ENCODE measurements at places on chromosomes 6 and 20.

DNA sequence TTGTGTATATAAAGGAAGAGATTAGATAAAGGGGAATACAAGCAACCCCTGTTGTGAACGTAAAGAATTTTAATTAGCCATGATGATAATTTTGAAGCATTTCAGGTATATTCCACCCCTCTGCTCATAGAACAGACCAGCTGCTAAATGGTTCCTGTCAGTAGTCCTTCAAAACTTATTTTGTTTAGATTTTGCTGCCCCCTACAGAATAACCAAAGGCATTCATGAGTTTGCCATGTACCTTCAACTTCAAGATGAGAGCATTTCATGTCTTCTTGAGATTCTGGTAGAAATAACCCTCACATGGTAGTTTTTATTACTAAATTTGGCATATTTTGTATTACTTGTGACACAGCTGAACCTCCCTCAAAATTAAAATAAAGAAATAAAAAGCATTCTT lies 1586.7 kb downstream of the HACE1 start:
- peak; percentile 35 for DNase-seq

- DNase-seq: no peak
These were observed 72.8 kb upstream of the CNR1 start for GRCh38 chr6:88238901-88239300.

- no peak for DNase-seq
These were observed 6.1 kb downstream of the COL21A1 start for GRCh38 chr6:56241124-56241802.

GRCh38 chr20:35134880-35135279 lies 12.3 kb downstream of the EDEM2 start:
- DNase-seq: no peak

DNA sequence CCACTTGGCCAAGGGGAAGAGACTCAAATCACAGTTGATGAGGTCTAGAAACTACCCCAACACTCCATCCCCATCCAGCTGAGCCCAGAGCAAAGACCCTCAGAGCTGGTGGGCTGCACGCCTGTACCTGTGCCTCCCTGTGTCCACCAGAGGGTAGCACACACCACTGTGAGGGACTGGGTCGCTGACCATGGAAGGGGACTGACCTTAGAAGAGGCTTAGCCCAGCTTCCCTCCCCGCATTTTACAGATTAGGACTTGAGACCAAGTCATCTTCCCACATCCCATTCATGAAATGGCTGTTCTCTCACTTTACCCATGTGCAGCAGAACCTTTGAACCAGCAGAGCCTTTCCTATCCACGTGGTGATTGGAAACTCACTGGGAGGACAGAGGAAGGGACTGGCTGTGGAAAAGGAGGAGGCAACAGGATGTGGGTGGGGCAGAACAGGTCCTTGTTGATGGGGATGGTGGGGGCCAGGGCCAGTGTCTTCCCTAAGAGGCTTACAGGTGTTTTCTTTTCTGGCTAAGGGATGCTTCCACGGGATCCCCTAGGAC lies 44.3 kb downstream of the CPXM1 start:
- DNase-seq: no peak

- no peak for DNase-seq
These were observed 10.7 kb upstream of the SLCO4A1 start for GRCh38 chr20:62631336-62632308.

GRCh38 chr6:64803470-64804166 lies 903.4 kb downstream of the EYS start:
- no peak for DNase-seq

DNA sequence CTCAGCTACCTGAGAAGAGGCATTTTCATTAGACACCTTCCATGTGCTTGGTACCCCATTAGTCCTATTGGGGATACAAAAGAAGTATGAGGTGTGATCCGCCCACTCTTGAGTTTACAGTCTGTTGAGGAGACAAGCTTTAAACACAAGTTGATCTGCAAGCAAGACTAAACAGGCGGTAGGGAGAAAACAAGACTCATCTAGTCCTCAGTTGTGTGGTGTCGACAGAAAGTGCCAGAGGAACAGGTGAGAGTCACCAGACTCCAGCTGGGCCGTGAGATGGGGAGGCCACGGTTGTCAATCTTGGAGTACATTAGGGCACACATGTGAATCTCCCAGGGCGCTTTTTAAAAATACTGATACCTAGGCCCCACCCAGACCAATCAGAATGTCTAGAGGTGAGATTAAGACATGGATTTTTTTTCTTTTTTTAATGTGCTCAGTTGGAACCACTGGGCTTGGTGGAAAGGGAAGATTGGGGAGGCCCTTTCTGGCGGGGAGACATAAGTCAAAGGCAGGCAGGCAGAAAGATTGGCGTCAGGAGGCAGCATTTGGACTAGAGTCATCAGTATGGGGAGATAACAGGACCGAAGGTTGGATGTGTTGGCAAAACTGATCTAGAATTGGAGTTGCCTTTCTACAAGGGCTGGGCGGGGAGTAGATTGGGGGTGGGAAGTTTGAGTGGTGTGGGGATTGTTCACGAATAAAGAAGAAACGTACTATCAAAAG lies 10.4 kb downstream of the E2F3 start:
- no peak for DNase-seq

DNA sequence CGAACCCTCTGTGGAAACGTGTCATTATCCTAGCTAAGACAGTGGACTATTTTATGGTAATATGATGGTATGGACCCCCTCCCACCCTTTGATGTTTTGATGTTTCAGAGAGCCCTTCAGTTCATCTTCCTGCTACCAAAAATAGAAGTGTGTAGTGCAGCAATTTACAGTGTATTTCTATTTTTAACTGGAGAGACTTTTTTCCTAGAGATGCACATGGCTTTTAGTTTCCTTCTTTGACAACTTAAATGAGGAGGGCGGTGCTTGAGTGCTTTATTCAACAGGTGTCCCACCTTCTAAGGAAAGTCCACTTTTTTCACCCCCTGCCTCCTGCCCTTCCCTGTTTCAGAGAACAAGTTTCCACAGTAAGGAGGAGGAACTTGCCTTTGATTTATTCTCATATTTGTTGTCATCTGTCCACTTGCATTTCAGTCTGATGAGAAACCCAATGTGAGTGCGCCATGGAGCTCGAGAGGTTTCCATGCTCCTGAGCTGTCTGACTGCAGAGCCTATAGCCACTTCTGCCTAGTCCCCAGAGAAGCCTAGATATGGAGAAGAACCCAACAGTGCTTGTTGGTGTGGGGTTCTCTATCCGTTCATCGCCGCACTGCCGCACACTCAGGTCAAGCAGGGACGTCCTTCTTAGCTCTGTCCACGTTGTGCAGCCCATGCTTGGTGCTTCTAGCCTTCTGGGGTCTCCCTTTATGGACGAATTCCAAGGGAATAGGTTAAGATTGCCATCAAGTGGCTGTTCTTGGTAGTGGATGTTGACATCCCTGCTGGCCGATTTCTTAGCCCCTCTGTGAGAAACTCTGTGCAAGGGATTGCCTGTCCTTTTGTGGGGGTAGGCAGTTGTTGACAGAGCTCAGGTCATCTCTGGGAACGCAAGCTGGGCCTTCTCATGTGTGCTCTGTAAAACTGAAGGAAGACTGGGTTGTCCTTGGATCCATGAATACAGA lies 144.2 kb downstream of the JARID2 start:
- peak; percentile 82 for DNase-seq

GRCh38 chr6:90285611-90286381 lies 10.8 kb downstream of the BACH2 start:
- DNase-seq: peak; percentile 69

GRCh38 chr6:39684790-39685488 lies 40.3 kb downstream of the KIF6 start:
- DNase-seq: peak; percentile 33

- DNase-seq: peak; percentile 77
These were observed 30.8 kb upstream of the FILIP1 start for GRCh38 chr6:75524322-75524972.

- DNase-seq: no peak
These were observed 95.8 kb upstream of the NAA20 start for GRCh38 chr20:19921284-19921793.

GRCh38 chr20:60869625-60870024 lies 382.4 kb upstream of the CDH4 start:
- no peak for DNase-seq

- no peak for DNase-seq
These were observed 48.3 kb upstream of the RIN2 start for GRCh38 chr20:19709635-19710335.

GRCh38 chr6:3617681-3618311 lies 133.7 kb downstream of the PXDC1 start:
- no peak for DNase-seq

DNA sequence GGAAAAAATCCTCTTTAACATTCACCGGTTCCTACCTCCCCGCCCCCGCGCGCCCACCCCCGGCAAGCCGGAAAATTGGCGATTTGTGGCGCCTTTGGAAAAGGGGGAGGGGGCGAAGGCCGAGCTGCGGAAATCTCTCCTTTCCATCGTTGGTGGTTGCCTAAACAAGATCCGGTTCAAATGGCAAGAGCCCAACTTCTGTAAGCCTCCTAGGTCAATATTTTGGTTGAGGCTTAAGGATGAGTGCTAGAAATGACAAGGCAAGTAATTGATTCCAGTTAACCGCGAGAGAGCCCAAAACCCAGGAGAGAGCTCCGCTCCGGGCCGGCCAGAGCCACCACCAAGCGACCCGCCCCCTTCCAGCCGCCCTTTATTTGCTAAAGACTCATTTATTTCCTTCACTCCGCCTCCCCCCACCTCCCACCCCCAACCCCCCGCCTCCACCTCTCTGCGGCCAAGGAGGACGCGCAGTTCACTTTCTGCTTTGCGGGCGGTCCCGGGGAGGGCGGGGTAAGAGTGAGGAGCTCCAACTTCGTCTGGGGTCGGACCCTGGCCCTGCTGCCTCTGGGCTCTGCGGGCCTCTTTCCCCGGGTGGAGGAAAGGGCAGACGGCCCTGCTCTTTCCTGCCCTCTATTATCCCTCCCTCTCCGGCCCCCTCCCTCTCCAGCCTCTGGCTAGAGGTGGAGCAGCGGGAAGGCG lies 838 bp upstream of the NKX2-2 start:
- no peak for DNase-seq

GRCh38 chr6:88004707-88005106 lies 42.9 kb upstream of the SPACA1 start:
- DNase-seq: no peak

- no peak for DNase-seq
These were observed 1292.6 kb upstream of the MAP3K7 start for GRCh38 chr6:91879386-91879995.

- DNase-seq: no peak
These were observed 2.5 kb downstream of the SCML4 start for GRCh38 chr6:107821591-107821990.

DNA sequence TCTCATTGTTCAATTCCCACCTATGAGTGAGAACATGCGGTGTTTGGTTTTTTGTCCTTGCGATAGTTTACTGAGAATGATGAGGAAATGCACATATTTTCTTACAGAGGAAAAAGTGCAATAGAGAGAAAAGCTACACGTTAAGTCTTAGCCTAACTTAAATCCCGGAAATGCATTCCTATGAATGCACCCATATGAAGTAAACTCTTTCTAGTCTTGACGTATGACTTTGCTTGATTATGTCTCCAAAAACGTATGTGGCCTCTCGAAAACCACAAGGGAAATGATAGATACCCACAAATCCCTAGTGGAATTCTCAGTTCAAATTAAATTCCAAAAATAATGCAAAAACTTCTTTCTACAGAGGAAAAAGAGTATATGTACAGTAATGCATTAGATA lies 90.7 kb upstream of the SASH1 start:
- DNase-seq: no peak

DNA sequence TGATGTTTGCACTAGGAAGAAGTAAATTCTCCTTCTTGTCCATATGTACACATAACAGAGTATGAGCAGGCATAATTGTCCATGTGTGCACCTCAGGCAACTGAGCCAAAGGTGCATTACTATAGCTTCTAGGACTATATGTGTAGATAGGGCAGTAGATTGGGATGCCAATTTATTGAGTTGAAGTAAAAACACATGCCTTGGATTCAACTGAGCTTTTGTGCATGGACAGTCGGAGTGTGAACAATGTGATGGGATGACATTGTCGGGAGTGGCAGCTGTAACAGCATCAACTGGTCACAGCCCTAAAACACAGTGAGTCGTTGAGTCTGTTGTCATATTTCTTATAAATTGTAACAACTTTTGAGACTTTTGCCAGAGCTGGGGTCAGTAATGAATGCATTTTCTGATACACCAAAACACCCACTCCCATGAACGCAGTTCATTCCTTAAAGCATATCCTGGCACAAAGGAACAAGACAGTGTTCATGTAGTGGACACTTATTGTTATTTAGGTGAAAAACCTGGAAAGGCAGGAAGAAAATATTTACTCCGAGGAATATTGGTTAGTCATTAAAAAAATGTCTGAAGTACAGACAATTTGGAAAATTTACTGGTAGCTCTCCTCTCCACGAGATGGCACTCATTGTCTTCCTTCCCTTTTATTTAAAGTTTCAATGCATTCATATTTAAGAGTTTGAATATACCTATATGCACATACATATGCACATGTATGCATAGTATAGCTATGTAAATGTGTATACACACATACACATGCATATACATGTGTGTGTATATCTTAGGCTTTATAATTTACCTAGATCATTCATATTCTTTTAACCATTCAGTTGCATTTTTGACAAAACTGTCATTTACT lies 302.0 kb upstream of the STXBP5 start:
- no peak for DNase-seq

DNA sequence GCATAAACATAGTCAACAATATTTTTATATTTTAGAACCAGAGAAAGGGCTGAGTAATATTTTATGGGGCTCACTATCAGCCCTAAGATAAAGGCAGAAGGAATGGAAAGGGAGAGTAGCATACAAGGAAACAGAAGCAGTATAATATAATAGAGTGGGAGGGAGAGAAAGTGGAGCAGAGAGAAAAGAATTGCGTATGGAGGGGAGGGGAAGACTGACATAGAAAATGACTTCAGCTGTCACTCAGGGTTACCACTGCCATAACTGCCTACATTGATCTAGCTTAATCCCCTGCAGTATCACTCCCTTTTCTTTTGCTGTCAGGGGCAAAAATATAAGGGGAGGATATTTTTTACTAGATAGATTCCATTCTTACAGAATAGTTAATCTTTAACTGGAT lies 1133.5 kb upstream of the MAP3K7 start:
- DNase-seq: no peak

DNA sequence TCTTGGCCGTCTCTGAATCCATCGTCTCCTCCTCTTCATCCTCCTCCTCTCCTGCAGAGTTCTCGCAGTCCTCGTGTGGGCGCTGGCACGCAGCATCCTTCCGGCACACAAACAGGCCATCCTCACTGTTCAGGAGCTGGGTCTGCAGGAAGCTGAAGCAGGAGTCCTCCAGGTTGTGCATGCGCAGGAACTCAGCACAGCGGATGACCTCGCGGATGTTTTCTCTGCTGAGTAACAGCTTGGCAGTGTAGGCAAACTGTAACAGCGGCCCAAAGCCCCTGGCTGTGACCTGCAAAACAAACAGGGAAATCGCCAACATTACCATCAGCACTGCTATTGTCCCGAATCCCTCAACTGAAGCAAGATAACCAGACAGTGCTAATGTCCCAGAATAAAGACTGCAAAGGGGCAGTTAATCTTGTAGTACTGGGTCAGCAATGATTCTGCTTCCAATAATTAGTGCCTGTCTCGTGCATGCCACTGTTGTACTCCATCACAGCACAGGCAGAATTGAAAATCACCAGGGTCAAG lies 57.4 kb downstream of the GJA10 start:
- peak; percentile 27 for DNase-seq

GRCh38 chr20:34299556-34300255 lies 3.4 kb downstream of the AHCY start:
- no peak for DNase-seq

GRCh38 chr6:90131125-90131524 lies 165.5 kb downstream of the BACH2 start:
- DNase-seq: no peak

GRCh38 chr6:152338335-152339125 lies 298.6 kb downstream of the SYNE1 start:
- DNase-seq: peak; percentile 55
